ENCODE measurements at places on chromosomes 4 and X.

DNA sequence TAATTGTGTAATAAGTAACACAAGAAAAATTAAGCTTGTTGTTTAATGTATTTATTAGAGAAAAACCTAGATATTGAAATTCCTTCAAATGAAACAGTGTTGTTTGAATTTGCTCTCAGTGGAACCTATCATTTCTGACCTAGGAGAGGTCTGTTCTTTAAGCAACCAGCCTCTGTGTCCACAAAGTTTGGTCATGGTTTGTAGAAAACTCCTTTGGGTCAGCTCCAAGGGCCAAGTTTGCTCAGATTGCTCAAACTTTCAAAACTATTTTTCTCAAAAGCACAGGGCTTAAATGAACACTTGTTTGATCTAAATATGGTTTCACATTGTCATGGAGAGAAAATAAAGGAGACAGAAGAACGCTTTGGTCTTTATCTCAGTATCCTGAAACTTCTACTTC lies 29.6 kb upstream of the RPL34 start:
- no peak for DNase-seq

GRCh38 chr4:55017406-55017805 lies 108.0 kb downstream of the KDR start:
- no peak for DNase-seq

GRCh38 chrX:97538745-97539144 lies 655.0 kb downstream of the RPA4 start:
- DNase-seq = no peak

- DNase-seq = no peak
Measured at GRCh38 chrX:122087341-122087740, 1039.9 kb downstream of the GLUD2 start.

GRCh38 chr4:155809835-155810234 lies 51.0 kb downstream of the GUCY1B1 start:
- no peak for DNase-seq

DNA sequence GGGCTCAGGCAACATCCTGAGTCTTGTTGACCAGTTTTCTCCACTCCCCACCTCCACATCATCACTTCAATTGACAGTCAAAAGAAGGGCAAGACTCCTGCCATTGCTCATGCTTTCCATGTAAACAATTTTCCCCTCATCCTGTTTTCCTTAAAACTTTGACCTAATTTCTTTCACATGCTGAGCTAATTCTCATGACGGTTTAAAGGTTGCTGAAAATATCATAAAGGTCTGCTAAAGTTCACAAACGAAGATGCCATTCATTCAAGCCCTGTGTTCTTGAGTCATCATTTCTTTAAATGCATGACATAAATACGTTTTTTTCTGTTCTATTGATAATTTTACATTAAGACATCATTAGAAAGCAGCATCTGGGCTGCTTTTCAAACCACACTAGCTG lies 353.9 kb downstream of the NKX6-1 start:
- DNase-seq = no peak

DNA sequence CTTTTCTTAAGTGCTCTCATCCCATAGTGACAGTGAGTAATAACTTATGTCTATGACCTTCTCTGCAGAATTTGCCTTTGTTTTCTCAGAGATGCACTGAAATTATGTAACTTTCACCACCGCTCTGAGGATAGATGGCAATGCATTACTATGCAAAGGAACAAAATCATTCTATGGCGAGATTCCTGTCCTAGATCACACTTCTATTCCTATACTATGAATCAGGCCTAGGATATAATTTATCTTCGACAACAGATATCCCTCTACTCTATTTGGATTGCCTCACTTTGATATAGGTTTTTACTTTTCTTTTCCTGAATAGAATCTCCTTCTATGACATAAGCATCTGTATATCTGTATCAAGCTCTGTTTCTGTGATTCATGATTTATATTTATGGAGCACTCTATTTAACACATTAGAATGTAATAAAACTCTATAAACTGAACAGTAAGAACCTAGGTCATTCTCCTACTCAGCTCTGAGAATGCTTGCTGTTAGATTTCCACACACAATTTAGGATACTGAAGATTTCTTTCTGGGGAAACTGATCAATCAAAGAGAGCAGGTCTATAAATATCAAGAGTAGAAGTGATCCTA lies 1082.3 kb upstream of the ADGRL3 start:
- DNase-seq = no peak

DNA sequence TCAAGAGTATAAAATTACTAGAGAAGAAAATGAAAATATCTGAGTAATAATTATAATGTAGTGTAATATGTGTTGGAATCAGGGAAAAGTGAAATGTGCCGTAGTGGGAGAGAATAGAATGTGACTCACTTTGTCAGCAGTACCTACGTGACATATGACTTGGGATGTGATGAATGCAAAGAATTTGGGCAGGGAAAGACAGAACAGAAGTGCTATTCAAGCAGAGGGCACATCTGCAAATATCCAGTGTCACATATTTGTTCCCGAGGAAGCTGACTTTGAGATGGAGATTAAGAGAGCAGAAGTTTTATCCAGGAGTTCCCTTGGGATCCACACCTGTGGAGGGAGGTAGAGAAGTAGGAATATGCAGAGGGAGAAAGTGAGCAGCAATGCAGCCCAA lies 69.3 kb upstream of the HS3ST1 start:
- no peak for DNase-seq

DNA sequence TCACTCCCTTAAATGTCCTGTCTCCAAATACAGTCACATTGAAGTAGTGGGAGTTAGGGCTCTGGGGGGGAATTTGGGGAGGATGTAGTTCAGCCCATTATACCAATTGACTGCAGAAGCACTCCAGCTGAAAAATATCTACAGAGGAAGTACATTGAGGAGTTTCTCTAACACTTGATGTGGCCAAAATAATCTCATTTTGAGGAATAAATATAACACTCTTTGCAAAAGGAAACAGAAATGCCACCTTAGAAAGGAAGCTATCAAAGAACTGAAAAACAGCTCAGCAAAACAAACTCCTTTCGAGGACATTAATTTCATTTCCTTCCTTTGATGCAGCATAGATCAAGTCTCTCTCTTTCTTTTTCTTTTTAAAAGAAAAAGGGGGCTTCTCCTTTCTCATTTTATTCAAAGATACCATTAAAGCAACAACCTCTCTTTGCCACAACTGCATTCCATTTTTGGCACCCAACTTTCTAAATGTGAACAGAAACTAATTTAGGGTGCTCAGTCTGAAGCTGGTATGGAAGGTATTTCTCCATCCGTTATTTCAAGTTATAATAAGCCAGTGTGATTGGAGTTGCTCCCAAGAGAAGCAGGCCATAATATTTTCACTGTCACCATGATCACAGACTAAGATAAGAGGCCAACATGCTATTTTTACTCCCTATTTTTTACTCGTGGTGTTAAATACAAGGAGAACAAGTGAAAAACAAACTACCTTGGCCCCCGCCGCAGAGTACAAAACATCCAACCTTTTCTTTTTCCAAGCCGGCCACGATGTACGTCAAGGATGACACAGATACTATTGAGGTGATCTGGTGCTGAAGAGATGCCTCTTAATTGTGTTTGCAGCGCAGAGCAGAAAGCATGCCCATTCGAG lies 230.4 kb upstream of the GATB start:
- no peak for DNase-seq

GRCh38 chr4:127174616-127175015 lies 458.1 kb upstream of the INTU start:
- no peak for DNase-seq

- no peak for DNase-seq
Measured at GRCh38 chr4:16627999-16628398, 270.4 kb downstream of the LDB2 start.

- no peak for DNase-seq
Measured at GRCh38 chrX:109848461-109849050, 115.5 kb upstream of the ACSL4 start.

GRCh38 chr4:185062606-185063005 lies 44.3 kb downstream of the HELT start:
- DNase-seq = no peak

DNA sequence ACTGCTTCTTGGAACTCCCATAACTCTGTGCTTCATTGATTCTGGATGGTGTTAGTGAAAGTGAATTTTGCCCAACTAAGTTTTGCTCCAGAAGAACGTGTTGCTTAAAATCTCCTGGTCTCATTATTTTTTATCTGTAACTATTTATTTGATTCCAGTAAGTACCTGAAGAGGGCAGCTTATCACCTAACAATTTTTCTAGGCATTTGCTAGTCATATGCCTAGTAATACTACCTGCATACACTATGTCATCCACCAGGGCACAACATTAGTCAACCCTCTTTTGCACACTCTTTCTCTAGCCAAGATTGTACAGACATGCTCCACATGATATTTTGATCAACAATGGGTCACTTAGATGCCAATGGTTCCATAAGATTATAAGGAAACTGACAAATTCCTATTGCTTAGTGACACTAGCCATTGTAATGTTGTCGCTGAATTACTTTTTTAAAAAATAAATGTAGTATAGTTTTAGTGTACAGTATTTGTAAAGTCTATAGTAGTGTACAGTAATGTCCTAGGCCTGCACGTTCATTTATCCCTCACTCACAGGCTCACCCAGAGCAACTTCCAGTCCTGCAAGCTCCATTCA lies 499.9 kb upstream of the AADAT start:
- DNase-seq = no peak

DNA sequence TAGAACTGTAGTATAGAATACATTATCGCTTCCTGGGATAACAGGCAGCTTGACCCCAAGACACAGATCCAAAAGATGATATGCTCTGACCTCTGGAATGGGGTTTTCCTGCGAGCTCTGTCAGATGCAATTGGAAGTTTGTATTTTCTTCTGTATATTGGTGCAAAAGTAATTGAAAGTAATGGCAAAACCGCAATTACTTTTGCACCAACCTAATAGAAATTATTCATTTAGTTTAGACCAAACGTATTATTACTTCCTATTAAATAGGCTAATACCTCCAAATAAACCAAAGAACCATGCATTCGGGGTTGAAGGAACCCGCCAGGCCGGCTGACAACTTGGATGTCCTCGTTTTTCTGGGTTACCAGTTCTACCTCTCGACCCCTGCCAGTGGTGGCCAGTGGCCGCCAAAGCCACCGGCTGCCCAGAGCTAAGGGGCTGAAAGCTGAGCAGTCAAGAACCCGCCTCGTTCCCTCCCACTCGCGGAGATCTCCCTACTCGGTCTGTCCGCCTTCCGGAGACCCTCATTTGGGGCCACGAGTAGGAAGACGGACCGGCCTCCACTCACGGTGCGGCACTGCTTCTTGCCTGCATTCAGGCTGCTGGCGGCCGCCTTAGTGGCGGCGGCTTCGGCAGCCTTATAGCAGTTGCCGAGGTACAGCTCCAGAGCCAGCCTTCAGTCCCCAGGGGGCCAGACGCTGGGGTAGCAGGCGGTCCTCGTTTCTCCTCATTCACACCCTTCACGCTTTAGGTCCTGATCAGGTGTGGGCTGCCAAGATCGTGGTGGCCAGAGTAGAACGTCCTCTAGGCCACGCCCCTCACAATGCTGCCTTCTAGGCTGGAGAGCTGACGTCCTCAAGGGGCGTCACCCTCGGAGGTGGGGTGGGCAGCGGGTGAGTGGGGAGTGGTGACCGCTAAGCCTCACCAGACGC lies 121.9 kb downstream of the RBMX2 start:
- no peak for DNase-seq

- no peak for DNase-seq
Measured at GRCh38 chr4:154714339-154715040, 29.3 kb upstream of the LRAT start.

- no peak for DNase-seq
Measured at GRCh38 chr4:147201016-147201415, 255.4 kb upstream of the TTC29 start.

GRCh38 chr4:3517731-3518510 lies 14.3 kb downstream of the LRPAP1 start:
- no peak for DNase-seq

GRCh38 chr4:137934911-137935310 lies 307.2 kb downstream of the SLC7A11 start:
- no peak for DNase-seq

DNA sequence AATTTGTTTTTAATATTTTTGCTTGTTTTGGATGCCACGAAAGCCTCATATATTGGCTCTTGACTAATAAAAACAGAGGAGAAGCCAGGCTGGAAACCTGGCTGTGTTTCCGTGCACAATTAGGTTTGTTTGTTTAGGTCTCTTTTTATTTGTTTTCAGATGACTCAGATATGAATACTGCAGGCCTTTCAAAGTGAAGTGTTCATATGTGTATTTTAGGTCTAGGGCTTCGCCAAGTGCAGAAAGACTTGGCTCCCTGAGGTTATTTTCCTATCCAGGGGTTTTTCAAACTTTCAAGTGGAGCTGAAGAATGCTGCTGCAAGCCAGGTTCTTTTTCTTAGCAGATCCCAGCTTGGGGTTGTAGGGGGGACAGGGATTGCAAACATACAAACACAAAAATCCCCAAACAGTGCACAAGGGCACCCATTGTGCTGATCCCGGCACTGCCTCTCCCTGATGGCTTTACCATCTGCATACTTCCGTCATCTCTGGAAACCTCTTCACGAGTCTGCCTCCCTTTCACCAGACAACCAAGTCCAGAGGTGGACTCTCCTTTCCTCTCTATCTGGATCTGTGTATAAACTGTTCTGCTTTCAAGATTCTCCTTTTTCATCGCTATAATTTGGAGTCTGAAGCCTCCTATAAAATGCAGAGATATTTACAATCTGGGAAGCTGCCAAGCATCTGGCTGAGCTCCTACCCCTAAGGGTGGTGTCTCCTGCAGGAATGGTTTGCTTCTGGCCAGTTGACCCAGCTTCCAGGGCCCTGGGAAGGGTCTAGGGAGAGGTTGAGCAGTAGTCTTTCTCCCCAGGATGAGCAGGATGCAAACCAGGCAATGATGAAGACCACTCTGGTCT lies 108.6 kb downstream of the SMIM20 start:
- DNase-seq = no peak

GRCh38 chrX:265502-265901 lies 15.7 kb upstream of the PLCXD1 start:
- DNase-seq = peak; percentile 38

GRCh38 chrX:7085879-7086278 lies 61.6 kb upstream of the STS start:
- DNase-seq = no peak

DNA sequence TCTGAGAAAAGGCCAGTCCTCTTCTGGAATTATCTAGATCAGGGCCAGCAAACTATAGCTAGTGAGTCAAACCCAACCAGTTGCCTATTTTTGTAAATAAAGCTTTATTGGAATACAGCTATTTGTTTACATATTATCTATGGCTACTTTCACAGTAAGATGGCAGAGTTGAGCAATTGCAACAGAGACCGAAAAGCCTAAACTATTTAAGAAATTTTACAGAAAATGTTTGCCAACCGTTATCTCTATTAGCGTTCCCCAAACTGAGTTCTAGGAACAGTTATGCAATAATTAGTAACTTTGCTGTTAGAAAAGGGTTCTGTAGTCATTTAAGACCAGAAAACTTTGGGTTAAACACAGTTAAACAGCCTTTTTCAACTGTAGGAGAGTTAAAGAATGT lies 10.5 kb downstream of the TEX13B start:
- DNase-seq = no peak

- DNase-seq = no peak
Measured at GRCh38 chr4:38411092-38411491, 252.9 kb upstream of the KLF3 start.

DNA sequence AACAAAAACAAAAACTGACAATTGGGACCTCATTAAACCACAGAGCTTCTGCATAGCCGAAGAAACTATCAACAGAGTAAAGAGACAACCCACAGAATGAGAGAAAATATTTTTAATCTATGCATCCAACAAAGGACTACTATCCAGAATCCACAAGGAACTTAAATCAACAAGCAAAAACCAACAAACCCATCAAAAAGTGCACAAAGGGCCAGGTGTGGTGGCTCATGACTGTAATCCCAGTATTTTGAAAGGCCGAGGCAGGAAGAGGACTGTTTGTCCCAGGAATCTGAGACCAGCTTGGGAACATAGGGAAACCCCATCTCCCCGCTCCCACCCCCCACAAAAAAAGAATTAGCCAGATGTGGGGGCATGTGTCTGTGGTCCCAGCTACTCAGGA lies 10.7 kb downstream of the C4orf51 start:
- DNase-seq = no peak
